ENCODE measurements at places on chromosomes 3 and 15. TPM values are rescaled to one million over a fixed set of nuclear protein-coding genes. Genes with fewer than 3 reads are reported as not detected.

The GRIP2 gene
- 4.0 TPM for total RNA-seq

DNA sequence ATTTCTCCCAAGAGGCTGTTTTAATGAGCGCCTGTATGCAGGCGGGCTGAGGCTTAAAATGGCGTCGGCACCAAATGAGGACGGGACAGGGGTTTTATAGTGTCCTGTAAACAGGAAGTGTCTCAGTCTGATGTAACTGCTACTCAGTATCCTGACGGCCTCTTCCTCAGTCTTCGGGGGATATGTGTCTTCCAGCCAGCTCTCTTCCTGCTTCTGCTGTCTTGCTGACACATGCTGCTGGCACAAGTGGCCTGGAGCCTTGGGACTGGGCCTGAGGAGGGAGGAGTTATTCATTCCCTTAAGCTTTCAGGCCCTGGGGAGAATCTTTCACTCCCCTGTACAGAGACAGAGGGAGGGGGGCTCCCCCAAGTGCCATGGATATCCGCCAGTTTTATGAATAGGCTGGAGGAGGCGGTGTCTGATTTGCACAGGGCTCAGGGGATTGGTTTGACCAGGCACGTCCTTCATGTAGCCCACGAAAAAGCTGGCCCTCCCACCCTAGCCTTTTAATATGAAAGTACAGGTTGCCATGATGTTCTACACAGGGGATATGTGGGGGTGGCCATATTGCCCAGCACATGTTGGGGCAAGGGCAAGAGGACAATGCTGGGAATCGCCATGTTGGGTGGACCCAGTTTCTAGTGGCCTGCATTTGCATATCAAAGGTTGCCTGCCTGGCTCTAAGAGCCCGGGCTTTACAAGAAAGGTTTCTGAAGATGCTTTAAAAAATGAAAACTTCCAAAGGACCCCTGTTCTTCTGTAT, 19.9 kb downstream of the NDUFB4 start:
- DNase-seq = peak; percentile 51

The MED12L gene
- total RNA-seq = not detected

DNA sequence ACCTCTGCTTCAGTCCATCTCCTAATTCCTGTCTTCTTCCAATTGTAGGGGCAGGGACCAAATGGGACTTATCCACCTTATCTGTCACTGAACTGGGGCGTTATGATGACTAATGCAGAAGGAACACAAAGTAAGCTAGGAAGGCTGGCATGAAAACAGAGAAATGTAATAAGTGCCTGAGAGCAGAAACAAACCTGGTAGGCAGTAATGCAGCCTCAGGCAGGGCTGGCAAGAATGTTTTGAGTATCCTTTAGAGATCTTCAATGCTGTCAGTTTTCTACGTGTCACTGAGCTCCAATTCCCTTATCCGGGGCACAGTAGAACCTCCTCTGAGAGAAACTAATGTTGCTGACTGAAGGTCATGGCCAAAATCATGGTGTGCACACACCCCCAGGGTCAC, 246.2 kb upstream of the TBL1XR1 start:
- DNase-seq = peak; percentile 51
